HEK293T (cell line): ENCODE measurements at places on chromosomes 3 and 15.

GRCh38 chr3:159887911-159888310, 100.7 kb upstream of the IL12A start:
- DNase-seq: no peak

GRCh38 chr3:45060165-45060892, 34.2 kb downstream of the CLEC3B start:
- no peak for DNase-seq

- DNase-seq: peak; percentile 7
Measured at GRCh38 chr3:74883690-74884089, 269.2 kb upstream of the CNTN3 start.

GRCh38 chr15:31302029-31302657, 24.5 kb upstream of the KLF13 start:
- DNase-seq: no peak

- DNase-seq: no peak
Measured at GRCh38 chr15:22265056-22265945, 185.0 kb downstream of the OR4M2 start.

DNA sequence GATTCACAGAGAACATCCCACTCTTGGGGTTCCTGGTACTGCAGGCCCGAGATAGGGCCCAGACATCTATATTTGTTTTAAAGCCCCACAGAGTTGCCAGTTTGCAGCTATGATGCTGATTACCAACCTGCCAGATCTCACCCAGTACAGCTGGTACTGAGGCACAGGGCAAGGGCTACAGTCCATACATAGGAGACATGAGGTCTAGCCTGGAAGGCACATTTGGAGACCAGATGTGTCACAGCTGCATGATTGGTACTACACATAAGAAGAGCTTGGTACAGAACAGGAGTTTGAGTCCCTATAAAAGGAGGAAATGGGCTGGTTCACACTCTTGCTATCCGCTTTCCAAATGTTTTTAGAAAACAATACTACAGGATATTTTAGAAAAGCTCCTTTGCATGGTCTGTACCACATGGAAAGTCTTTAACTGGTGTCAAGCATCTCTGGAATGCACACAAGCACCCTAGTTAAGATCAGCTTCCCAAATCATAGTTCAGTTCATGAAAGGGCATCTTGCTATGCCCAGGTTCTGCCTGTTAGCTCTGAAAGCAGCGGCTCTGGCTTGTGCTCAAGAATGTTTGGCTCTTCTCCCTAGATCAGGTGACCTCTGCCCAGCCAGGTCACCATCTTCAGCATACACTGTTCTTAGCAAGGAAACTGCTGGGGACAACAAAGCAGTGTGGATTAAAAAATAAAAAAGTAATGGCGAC, 20.6 kb downstream of the MTMR14 start:
- no peak for DNase-seq

DNA sequence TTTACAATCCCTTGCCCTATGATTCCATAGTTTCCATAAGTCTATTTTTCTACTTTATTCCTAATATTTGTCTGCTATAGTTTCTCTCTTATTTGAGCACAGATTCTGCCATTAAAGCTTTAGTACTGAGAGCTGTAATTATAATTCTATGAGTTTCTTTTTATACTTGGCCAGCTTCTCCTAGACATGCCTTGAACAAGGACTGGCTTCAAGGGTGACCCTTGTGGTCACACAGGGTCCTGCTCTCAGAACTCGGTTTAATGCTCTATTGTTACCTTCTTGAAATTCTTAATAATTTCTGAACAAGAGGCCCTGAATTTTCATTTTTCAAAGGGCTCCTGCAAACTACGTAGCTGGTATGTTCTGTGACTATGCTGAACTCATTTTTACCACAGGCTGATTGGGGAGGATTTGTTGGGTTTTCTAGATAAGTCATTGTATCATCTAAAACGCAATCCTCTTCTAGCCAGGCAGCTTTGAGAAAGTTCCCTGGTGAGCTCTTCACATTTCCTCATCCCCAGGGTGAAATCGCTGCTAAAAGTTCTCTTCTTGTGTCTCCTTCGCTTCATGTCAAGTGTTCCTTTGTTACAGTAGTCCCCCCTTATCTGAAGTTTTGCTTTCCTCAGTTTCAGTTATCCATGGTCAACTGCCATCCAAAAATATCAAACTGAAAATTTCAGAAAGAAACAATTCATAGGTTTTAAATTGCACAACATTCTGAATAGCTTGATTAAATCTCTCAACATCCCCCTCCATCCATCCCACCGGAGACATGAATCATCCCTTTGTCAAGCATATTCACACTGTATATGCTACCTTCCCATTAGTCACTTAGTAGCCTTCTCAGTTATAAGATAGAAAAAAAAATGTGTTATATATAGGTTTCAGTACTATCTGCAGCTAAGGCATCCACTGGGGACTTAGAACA, 12.6 kb upstream of the PLCL2 start:
- no peak for DNase-seq

GRCh38 chr3:157174649-157175498, 14.9 kb upstream of the CCNL1 start:
- DNase-seq: peak; percentile 93

- no peak for DNase-seq
Measured at GRCh38 chr15:74305687-74306086, 61.8 kb downstream of the CYP11A1 start.

GRCh38 chr15:101407439-101407838, 82.1 kb downstream of the PCSK6 start:
- DNase-seq: no peak

GRCh38 chr15:74589826-74590225, 25.8 kb upstream of the CLK3 start:
- DNase-seq: no peak

- DNase-seq: no peak
Measured at GRCh38 chr3:181279239-181279565, 289.7 kb upstream of the DNAJC19 start.

DNA sequence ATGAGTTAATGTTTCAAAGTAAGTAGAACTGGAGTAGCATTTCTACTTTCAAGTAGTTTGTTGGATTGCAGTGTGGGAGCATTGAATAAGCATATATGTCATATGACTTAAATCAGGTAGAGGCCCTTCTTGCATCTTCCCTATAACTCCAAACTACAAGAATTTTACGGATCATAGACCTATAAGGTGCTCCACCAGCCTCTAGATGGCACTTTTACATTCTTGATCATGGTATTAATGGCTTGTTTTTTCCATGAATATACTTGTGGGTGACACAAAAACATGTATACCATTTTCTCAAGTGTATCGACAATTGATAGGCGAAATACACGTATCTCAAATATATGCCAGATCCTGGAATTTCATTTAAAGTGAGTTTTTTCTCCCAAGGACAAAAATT, 311.1 kb downstream of the ZPLD1 start:
- DNase-seq: no peak

DNA sequence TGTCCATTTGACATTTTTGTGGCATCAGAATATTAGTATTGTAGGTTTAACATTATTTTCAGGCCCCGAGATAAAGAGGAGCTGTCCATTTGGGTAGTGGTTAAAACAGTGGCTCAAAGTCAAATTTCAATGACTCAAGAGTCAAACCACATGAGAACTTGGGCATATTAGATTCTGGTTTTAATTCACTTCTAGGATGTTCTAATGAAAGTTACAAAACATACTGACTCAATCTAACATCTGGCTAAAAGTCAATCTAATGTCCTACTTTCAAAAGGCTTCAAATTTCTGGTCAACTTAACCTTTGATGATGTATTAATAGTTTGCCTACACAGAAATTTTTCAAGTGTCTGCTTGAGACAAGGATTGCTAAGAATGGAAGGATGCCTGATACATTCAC, 112.4 kb downstream of the ABI3BP start:
- DNase-seq: no peak

DNA sequence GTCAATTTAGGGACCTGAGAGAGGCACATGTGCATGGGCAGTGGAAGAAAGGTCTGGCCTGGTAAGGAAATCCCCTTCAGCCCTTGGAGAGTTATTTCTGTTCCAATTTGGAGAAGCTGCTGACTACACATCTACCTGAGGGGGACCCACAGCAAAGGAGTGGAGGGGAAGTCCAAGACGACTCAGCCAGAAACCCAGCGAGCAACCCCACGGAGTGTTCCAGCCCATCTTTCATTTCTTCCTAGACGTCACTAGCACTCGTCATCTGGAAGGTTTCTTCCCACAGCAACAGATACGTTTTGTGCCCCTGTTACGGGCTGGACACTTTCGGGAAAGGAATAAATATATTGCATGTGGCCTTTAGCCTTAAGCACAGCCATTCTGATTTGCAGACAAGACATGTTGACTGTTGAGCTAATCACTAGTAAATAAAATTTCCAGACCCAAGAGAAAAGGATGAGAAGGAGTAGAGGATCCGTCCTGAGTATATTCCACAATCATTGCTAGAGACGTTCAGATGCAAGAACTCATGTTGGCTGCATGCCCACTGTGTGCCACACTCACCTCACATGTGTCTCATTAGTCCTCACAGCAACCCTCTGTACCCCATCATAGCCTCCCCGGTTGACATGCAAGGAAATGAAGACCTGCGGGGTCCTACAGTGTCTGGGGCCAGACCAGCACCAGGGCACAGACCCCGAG, 7.8 kb upstream of the FAM174B start:
- no peak for DNase-seq

DNA sequence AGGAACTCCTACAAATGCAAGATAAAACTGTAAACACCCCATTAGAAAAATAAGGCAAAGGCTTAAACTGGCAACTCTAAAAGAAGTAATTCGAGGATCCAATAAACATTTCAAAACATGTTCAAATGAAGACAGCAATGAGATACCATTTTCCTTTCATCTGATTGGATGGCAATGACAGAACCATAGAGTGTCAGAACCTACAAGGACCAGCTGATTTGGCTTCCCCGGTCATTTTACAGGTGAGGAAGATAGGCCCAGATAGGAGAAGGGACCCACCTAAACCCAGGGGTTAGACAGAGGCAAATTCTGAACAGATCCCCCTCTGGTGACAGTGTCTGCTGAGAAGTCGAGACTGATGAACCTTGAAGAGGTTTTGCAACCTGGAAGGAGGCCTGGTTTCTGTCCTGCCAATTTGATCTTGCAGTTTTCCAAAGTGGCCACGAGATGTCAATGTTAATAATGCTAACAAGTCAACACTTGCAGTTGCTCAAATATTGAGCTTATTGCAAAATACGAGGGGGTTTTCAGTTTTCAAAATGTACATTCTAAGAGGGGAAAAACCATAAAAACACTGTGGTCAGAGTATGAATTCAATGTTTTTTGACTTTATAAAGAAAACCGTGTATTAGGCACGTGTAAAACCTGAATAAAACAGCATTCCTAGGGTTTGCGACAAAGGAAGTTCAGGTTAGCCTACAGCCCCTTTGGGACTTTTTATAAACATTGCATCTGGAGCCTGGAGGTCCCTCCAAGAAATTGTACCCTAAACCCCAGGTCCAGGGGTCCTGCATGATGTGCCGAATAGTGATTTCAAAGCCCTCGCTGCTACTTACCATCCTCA, 21.5 kb downstream of the CFAP161 start:
- DNase-seq: peak; percentile 57

DNA sequence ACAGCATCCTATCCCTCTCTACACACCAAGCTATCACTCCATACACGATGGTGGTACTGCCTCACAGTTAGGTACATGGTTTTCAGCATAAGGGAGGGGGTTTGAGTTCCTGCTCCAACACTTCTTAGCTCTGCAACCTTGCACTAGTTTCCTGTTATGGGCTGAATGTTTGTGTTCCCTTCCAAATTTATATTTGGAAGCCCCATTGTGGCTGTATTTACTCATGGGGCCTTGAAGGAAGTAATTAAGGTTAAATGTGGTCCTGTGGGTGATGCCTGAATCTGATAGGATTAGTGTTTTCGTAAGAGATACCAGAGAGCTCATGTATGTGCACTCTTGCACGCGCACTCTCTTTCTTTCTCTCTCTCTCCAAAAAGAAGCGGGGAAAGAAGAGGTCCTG, 259.4 kb downstream of the RORA start:
- DNase-seq: no peak

DNA sequence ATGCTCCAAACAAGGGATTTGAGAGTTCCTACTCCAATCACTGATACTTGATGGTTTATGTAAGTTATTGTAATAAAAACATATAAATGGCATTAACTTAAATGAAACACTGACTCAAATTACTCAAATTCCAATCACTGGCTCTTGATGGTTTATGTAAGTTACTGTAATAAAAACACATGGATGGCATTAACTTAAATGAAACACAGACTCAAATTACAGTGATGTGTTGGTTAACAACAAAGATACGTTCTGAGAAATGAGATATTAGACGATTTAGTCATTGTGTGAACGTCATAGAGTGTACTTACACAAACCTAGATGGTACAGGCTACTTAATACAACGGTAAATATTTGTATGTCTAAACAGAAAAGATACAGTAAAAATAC, 6.6 kb downstream of the MOBP start:
- no peak for DNase-seq

DNA sequence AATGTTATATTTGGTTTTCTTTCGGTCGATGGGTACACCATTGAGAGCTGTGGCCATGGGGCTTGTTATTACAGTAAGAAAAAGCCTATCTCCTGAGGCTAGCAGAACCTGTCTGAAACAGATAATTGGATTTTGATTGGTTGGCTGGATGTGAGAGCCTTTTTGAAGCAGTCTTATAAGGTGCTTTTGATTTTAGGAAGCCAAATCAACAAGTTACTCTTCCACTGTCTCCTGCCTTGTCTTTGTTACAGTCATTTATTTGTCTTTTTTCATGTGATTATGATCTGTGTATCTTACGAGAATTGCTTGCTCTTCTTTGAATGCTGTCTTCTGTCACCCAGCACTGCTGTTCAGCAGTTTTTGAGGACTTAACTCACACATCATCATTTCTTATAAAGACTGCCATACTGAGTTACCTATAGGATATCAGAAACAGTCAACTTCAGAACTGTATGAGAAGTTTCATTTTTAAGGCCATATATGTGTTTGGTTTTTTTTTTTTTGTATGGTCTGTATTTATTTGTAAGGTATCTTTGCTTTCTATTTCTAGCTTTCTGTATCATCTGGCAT, 51.1 kb downstream of the MEF2A start:
- DNase-seq: no peak

DNA sequence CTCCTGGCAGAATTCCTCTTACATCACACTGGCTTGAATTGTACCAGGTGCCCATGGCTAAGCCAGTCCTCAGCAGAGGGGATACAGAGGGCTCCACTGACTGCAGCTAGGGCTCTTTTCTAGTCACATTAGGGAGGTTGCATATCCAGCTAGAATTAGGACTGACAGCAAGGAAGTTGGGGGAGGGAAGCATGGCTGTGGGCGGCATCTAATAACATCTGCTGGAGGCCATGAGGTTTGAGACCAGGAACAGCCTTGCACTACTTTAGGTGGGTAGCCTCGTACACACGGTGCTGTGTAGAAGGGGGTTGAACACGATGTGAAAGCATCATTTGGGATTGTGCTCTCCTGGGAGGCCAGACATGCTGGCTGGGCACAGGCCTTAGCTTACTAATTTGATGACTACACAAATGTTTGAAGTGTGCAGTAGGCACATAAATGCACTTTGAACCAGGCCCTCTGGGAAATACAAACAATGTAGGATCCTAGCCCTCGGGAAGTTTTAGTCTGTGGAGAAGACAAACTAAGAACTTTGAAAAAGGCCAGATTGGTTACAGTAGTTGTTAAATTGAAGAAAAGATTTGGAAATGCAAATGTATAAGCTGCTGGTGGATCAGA, 30.2 kb downstream of the CHCHD6 start:
- DNase-seq: no peak
